Stimulated activated CD8-positive, alpha-beta memory T cell treated with anti-CD3 and anti-CD28 coated beads, Interleukin-4, amount 100 ng/mL, for 4 hours (primary cell): ENCODE measurements at places on chromosomes 3 and 15.

GRCh38 chr3:105798381-105798934 lies 70.4 kb downstream of the CBLB start:
- no peak for DNase-seq

DNA sequence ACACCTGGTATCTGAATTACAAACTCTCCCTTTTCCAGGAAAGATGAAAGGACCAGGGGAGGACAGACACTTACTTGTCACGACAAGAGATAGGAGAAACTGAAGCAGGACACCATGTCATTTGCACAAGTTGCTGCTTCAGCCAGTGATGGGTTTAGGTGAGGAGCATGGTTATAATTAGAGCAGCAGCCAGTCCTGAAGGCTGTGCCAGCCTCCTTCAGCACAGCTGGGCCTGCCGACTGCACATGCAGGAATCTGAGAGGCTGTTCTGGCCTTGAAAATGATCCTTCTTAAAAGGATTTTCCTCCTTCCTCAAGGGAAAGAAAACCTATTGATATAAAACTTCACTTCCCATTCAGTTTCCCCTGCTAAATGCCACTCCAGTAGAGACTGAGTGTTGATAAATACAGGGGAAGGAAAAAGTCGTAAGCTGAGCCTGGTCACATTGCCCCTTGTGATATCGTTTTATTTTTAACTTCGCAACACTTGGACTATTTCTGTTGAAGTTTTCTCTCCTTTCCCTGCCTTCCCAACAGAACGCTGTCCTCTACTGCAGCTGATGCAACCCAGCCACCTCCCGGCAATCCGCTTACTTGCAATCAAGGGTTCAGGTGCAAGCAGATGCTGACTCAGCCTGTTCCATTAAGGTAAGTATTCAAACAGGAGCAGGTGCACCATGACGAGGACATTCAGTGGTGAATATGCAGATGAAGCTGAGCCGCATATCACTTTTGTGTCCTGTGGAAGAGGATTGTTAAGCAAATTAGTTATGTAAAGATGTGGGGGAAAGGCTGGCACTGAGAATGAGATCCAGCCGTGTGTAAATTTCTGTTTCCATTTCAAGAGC lies at the start of gene FBXO40:
FBXO40 (plus strand) TSS at position 524 of the 847 bp plus-strand sequence. CDS start 27,197 bp downstream, outside the sequence.
- DNase-seq: no peak

- no peak for DNase-seq
Observed at GRCh38 chr3:127233371-127233770, 40.4 kb downstream of the PRR23E start.

GRCh38 chr3:6928064-6928463 lies 67.1 kb downstream of the GRM7 start:
- DNase-seq: no peak

DNA sequence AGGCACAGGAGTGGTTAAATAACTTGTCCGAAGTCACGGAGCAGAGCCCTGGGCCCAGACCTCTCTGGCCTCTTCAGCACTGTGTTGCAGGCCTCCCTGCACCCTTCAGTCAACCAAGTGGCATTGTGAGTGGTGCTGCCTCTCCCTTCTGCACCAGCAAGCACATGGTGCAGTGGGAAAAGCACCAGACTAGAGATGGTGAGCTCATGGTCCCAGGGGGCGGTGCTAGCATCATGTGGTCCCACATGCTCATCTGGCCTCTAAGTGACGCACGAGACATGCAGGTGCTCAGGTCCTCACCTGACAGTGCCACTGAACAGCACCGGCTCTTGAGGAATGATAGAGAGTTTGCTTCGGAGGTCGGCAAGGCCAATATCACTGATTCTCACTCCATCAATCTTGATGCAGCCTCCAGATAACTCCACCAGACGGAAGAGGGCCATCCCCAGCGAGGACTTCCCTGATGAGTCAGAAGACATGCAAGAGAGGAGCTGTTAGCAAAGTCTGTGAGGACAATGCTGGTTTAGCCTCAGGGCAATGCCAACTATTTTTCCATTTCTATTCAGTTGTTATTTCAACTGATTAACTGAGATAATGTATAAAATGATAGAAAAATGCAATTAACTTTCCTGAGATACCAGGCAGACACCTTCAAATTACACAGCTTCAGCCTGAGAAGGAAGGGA lies 53.1 kb upstream of the PARL start:
- DNase-seq: no peak

- DNase-seq: no peak
Observed at GRCh38 chr15:51828621-51829375, 655 bp upstream of the TMOD3 start.

- no peak for DNase-seq
Observed at GRCh38 chr3:71803248-71803647, 18.3 kb upstream of the PROK2 start.

DNA sequence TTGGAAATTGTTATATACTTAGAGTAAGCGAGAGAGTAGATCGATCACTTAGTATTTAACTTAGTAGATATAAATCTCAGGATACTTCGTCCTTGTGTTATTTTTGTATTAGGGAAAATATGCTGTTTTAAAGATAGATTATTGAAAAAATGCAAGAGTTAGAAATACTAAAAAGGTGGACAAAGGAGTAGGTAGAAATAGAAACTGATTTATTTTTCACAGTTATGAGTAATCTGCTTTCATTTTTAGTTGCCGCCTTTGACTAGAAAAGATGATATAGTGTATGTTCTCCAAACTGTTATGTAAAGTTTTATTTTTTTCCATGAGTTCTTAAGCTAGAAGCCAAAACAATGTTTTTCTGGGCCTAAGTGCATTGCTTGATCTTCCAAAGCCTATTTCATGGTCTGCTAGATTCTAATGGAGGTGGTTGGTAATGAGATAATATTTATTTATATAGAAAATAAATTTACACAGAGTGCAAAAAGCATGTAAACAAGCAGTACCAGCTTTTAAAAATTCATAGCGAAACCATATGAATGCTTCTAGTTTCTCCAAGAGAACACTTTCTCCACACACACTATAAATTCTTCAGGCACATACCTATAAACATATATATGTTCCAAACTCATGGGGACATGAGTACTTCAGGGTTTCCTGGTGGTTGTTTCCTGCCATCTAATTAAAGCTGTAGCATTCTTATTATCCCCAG lies 61.1 kb downstream of the DIPK2A start:
- DNase-seq: no peak

DNA sequence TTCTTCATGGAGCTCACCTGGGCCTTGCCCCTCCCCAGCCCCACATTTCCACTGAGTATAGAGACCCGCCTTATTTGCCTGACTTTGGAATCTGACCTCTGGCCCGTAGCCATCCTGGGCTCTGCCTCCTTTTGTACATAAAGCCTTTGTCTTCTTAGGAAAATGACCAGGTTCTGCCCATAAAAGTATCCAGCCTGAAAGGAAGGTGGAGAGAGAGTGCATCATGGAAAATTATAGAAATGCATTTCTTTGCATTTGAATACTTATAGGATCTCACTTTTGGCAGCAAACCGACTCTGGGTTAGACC lies 3.6 kb upstream of the SH2D7 start:
- no peak for DNase-seq

- peak; percentile 6 for DNase-seq
Observed at GRCh38 chr3:155805204-155805801, 775 bp downstream of the C3orf33 start.

- no peak for DNase-seq
Observed at GRCh38 chr3:17187589-17188184, 302.9 kb downstream of the PLCL2 start.

DNA sequence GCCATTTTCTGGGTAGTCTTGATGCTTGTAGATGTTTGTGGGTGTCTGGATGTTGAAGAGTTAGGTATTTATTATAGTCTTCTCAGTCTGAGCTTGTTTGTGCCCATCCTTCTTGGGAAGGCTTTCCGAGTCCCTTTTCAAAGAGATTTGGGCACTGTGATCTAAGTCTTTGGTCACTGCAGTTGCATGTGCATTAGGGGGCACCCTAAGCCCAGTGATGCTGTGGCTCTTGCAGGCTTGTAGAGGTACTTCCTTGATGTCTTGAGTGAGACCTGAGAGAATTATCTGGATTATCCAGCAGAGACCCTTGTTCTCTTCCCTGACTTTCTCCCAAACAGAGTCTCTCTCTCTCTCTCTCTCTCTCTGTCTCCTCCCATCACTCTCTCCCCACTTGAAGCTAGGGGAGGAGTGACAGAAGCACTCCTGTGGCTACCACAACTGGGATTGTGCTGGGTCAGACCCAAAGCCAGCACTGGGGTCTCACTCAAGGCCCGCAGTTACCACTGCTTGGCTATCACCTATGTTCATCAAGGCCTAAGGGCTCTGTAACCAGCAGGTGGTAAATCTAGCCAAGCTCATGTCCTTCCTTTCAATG lies 68.5 kb downstream of the TMCO5A start:
- DNase-seq: no peak

DNA sequence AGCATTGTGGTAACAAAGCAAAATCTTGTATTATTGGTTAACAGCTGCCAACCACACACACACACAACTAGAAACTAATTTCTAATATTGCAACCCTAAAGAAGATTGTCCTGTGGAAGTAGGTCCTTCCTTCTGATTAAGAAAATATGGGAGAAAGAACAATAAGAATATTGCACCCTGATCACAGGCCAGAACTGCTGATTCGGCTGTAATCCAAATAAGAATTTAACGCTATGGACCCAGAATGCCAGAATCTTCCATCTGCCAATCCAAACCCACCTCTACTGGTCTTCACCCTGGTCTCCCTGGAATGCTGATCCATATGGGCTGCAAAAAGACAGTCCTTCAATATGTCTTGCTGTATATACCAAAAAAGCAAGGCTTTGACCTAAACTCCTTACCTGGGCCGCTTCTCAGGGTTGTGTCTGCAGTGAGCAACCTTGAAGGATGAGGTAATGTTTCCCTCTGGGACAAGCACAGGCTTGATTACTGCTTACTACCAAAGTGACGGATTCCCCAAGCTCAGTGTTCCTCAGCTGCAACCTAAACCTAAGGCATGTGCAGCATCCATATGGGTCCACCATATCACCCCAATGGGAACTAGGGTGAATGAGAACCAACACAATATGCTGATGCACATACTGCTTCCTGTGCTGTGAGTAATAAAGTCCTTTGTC lies 8.0 kb downstream of the CCDC14 start:
- DNase-seq: no peak

DNA sequence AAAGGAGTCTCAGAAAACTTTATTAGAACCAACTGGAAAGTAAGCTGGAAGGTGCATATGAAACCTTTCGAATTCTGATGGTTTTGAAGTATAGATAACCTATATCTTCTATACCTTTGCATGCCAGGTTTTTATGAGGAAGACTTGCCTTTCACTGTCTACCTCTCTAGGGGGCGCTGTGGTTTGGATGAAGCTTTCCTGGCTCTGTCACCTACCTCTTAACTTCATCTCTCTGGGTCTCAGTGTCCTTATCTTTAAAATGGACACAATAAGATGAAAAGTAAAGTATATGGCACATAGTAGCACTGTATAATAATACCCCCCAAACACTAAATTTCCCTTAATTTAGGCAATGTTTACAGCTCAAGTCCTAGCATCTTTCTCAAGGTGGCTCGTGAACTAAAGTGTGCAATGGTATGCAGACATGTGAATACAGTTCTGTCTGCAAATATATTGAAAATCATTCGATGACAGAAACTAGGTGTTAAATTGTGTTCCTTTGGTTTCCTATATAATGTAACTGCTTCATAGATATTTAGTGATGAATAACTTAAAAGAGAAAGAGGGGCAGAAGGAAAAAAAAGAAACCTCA lies 314.3 kb downstream of the CHST2 start:
- DNase-seq: no peak

DNA sequence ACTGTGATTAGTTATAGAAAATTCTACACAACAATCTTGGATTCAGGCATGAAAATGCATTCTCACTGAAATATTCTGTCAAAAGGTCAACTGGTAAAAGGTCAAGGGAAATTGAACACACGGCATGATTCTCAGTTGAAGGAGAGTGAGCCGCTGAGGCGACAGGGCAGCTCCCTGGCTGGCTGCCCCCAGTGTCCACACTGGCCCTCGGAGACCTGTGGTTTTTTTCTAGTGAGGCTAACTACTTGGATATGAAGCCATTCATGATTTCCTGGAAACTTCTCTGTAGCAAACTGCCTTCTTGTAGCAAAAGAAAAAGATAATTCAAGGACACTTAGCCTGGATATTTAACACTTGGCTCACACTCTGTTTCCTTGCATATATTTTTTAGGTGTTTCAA lies 37.2 kb downstream of the AADACL2 start:
- no peak for DNase-seq

- DNase-seq: no peak
Observed at GRCh38 chr3:71317749-71318457, 265.6 kb downstream of the FOXP1 start.

GRCh38 chr15:82726816-82727215 lies 17.1 kb upstream of the AP3B2 start:
- DNase-seq: no peak
